ENCODE measurements at places on chromosomes 12 and 14. TPM values are rescaled to one million over a fixed set of nuclear protein-coding genes. Genes with fewer than 3 reads are reported as not detected.

The GALNT8 gene
- polyA plus RNA-seq, result 3.3 TPM

The CD163L1 gene
- 3.7 TPM for polyA plus RNA-seq

The KRT4 gene
- 0.29 TPM for polyA plus RNA-seq

The CLEC6A gene
- 0.18 TPM for polyA plus RNA-seq

The CDH24 gene
- polyA plus RNA-seq, result 24.9 TPM

The KRT83 gene
- not detected for polyA plus RNA-seq

The CISTR gene
- polyA plus RNA-seq, result 0.22 TPM

The HOXC10 gene
- polyA plus RNA-seq, result 65.8 TPM

The CEBPE gene
- polyA plus RNA-seq, result not detected

The B3GNT4 gene
- polyA plus RNA-seq, result 2.7 TPM

GRCh38 chr12:92155733-92156132, 10.1 kb upstream of the BTG1 start:
- no peak for DNase-seq

DNA sequence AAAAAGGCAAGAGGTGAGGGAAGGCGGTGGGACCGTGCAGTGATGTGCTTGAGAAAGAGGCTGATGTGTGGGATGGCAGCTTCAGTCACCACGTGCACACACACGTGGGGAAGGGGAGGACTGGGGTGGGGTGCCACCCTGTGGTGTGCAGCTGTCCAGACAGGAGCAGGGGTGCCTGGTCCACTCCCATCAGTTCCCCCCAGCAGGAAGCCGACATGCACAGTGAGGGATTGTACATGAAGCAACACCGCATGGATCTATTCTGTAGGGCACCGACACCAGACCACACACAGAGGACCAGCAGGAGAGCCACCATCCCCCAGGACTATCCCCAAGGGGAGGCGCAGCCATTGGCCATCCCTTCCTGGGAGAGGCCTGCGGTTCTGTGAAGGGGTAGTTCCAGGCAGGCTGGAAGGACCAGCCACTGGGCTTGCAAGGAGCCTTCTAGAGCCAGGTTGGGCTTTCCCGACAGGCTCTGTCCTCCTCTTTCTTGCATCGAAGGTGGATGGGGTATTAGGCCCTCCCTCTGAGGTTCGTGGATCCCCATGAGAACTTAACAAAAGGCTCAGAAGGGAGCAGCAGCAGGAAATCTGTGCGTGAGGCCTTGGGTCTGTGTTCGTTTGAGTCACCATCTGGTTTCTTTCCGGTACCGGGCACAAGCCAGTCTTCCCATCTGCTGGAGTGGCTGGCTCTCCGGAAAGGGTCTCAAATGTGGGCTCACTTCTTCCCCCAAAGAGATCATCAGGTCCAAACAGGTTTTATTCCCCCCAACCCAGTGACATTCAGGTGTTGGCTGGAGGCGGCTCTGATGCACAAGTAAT, 59.8 kb downstream of the PLEKHG3 start:
- DNase-seq, result no peak

DNA sequence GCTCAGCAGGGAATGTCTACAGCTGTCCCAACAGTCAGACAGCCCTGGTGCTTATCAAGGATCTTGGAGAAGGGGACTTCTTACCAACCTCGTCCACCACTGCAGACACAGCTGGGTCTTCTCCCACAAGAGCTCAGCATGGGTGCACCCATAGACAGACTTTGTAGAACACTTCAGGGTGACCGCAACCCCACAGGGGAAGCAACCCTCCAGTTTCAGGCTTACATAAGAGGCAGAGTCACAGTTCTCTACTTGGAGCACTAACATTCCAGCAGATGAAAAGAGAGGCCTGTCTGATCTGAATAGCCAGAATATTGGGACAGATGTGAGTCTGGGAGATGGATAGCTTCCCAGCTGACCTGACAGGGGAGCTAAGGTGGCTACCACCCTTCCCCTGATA, 3.5 kb upstream of the CLEC1A start:
- DNase-seq, result no peak

DNA sequence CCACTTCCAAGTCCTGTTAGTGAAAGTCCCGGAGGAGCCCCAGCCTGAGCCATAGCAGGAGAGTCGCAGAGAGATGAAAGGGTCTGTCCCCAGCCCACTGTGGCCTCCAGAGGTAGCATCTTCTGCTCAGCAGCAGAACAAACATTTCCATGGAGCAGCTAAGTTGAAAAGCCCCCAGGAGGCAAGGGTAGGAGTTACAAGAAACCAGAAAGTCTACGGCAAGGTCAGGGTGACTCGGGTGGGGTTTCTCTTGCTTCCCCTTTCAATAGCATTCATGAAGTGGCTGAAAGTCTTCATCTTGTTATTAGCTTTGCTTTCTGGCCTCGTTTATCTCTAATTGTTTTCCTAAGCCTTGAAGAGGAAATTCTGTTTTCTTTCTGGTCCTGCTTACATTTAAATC, 151.2 kb upstream of the DIO3 start:
- DNase-seq, result no peak

DNA sequence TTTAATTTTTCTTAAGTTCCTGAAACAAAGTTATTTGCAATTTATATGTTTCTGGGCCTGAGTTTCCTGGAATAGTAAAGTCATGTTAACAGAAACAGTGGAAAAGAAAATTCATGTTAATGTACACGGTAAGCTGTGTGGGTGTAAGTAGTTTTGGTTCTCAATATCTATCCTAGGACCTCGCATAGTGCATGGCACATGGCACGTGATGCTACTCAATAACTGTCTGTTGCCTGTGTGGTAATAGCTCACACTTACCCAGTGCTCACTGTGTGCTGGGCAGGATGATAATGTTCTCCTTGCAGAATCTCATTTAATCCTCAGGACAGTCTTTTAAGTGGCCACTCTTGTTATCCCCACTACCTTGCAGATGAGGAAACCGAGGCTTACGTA, 100.7 kb downstream of the DUSP16 start:
- DNase-seq, result no peak

DNA sequence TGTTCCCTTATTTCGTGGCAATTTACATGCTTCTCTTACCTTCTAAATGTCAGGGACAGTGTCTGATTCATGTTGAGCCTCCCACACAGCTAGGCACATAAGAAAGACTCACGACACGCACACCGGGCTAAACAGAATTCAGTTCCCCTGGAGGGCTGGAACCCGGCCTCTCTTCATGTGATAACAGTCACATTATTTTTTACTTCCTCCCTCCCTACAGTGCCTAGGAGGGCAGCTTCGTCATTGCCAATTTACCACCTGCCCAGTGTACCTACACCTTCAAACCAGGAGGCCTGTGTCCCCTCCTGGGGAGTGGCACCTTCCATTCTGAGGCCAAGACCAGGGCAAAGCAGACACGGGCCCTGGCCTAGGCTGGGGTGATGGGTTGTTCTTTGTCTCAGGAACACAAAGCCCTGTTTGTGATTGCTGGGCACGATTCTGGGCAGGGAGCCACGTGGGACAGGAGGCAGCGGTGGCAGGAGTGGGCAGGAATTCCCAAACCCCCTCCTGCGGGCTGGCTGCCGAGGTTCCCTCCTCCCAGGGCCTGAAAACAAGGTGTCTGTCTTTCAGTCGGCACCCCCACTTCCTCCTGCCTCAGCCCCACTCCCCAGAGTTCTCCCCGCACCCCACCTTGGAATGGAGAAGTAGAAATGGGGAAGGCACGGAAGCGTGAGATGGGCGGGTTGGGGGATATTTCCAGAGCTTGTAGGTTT, 6.8 kb upstream of the RASAL1 start:
- no peak for DNase-seq

GRCh38 chr12:104870797-104871196, 87.3 kb downstream of the SLC41A2 start:
- DNase-seq, result no peak

DNA sequence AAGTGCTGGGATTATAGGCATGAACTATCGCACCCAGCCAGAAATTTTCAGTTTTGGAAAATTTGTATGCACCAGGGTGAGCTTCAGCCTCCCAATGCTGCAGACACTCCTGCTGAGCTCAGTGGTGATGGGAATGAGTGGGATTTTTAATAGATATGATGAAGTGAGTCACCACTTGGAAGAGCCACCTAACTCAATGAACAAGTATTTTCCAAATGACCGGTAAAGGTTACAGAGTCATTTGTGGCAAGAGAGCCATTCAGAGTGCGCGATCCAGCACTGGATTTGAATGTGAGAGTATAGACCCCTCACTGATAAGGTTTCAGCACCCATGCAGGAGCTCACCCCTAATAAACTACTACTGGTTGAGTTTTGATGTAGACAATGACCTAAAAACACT, 100.7 kb downstream of the PPP2R5C start:
- no peak for DNase-seq

GRCh38 chr12:92049403-92049802, 96.2 kb downstream of the BTG1 start:
- no peak for DNase-seq

DNA sequence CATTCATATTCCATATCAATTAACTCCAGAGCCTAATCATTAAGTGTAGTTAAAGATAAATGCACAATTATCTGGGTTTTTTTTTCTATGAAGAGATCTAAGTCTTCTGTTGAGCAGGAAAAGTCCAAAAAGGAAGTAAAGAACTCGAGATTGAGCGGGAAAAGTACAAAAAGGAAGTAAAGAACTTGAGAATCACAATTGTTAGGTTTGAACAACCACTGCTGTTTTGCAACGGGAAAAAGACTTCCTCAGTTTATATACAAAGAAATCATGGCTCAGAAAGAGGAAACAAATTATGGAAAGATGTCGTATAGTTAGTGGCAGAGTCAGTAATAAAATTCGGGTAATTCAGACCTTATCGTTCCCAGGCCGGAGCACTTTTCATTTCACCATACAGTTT, 63.3 kb downstream of the PPP1R12A start:
- DNase-seq, result no peak

DNA sequence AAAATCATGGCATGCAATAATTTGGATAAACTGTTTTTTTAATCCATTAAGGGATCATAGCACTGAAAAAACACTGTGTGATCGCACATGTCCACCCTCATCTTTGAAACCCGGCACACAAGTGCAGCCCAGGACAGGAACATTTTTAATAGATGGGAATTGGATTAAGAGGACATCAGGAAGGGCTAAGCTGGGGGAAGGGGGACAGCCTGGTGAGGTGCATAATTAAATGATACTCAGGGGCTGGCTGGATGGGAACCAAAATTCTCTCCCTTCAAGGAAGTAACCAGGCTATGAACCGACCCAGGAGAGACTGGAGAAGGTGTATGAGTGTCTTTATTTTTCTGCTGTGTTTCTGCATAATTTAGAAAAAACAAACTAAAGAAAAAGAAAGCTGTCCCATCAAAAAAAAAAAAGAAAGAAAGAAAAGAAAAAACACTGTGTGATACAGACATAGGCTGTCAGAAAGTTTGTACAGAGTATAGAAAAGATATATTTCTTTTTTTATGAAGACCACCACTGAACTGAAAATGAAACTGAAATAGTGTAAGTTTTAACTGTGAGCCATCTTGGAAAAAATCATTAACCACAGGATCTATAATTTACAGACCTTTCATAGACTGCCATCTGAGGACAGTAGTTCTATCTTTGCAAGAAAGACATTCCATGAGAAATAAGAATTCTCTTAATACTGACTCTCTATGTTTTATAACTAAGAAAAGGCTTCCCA, 75.1 kb upstream of the SLC38A4 start:
- no peak for DNase-seq

GRCh38 chr12:93109551-93110203, 180.6 kb upstream of the EEA1 start:
- no peak for DNase-seq

GRCh38 chr12:43333644-43334043, 218.4 kb downstream of the ADAMTS20 start:
- DNase-seq, result no peak

DNA sequence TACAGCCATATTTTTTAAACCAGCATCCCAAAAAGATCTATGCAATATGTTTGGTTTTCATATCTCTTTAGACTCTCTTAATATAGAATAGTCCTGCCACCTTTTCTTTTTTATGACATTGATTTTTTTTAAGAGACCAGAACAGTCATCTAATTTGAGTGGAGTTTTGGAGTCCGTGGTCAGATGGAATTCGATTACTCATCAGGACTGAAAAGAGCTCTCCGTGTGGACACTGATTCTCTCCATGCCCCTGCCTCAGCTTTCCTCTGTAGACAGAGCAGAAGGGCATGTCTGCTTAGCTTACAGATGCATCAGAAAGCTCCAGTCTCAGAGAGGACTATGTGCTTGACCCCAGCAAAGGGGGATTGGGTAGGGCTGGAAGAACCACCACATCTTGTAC, 27.8 kb downstream of the SMCO2 start:
- no peak for DNase-seq

GRCh38 chr12:66746489-66747201, 67.8 kb upstream of the GRIP1 start:
- no peak for DNase-seq

DNA sequence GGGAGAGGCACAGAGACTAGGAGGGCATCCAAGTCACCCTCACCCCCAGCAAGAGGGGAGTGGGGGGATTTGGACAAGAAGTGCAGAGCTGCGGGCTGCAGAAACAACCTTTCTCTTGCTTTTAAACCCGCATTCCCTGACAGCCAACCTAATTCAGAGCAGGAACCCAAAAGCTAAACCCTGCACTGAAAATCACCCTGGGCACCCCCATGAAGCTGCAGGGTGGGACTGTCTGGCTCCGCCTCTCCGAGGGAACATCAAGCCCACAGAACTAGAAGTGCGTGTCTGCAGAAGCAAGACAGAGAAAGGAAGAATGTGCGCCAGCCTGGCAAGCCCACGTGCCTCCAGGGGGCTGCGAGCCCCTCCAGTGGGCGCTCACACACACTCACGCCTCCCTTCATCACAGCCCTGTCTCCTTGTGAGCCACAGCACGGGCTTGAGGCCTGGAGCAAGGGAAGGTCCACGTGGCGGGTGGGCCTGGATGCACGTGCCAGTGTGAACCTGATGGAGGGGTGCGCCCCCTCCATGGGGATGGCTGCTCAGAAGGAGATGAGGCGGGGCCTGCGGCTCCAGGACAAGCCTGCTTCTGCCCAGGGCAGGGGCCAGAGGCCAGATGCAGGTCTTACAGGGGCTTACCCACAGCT, 27.8 kb upstream of the PNMA1 start:
- no peak for DNase-seq

GRCh38 chr12:94593822-94594442, 56.4 kb downstream of the TMCC3 start:
- DNase-seq, result no peak

- no peak for DNase-seq
Measured at GRCh38 chr14:51317373-51317772, 77.3 kb downstream of the TMX1 start.

DNA sequence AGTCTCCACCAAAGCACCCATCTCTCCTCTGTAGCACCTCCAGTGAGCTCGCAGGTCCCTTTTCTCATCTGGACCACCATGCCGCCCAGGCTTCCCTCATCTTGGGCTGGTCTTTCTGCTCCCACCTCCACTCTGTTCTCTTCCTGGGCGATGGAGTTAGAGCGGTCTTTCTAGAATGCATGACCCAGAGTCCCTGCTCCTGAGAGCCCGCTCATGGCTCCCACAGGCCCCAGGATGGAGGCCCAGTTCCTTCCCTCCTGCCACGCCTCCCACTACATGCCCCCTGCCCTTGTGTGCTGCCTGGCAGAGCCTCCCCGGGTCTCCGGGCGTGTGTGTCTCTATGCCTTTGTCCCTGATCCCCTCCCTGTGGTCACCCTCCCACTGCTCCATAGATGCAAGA, 100.7 kb upstream of the RTL1 start:
- DNase-seq, result no peak

GRCh38 chr14:68366656-68367055, 426.2 kb downstream of the ZFP36L1 start:
- no peak for DNase-seq

GRCh38 chr12:18057051-18057450, 32.9 kb downstream of the RERGL start:
- DNase-seq, result no peak

All from right renal pelvis (tissue), 4 donors.